GM18507 (cell line): ENCODE measurements at places on chromosomes 12 and 14.

DNA sequence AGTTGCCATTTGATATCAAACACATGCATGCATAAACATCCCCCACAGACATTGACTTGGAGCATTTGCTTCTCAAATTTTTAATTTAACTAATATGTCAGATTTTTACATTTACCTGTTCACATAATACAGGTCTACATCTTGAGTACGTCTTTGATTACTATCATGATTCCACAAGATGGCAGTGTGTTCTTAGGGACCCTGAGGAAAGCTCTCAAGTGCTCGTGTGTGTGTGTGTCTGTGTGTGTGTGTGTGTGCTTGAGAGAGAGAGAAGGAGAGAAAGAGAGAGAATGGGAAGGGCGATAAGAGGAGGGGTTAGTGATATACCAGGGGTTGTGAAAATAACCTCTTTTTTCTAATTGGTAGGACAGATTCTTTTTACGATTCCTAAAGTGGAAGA is 167.1 kb upstream of the OR4E1 start:
- no peak for DNase-seq

DNA sequence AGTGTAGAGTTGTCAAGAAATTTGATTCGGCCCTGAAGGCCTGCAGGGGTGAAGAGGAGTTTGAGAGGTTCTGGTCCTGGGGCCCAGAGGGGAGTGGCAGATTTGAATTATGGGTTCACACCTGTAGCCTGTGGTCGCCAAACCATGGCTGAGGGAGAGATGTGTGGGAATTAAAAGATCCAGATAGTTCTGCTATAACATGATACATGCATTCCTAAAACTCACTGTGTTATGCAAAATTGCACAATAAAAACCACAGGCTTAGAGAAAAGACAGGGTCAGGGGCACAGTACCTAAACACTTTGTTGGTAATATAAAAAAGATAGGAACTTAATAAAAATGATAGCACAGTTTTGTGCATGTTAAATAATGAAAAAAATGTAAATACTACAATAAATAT is 106.2 kb downstream of the TMEM30B start:
- DNase-seq, result no peak

DNA sequence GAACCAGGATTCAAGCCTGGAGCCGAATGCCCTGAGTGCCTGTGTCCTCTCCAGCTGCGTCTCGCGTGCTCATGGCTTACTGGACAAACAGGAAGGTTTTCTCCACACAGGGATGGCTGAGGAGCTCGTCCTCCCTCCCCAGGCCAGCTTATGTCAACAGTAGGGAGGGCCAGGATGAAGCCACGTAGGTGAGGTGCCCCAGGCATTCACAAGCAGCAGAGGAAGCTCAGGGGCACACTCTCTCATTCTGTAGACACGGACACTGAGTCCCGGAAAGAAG is 49.3 kb downstream of the TRPV4 start:
- no peak for DNase-seq

DNA sequence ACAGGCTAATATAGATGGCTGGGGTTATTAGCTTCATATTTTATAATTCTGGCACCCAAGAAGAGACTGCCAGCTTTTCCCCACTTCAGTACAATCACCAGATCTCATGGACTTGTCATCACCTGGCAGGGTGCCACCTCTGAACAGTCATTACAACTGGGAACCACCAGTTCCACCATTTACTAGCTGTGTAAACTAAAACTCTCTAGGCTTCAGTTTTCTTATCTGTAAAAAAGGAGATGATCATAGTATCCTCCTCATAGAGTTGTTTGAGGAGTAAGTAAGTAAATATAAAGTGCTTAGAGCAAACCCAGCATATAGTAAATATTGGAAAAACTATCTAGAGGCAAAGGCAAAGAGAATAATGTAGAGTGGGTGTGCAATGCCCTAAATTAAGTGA is 19.3 kb downstream of the CPNE8 start:
- no peak for DNase-seq
